A549 treated with RU486 at 1 μM for 4 hours (cell line): ENCODE measurements at places on chromosomes 13 and 19. TPM values are rescaled to one million over a fixed set of nuclear protein-coding genes. Genes with fewer than 3 reads are reported as not detected.

Gene GGACT
- total RNA-seq = 4.1 to 5.7 TPM (median 4.2 TPM) in 5 replicates

Gene DCUN1D2
- 8.4 to 11.2 TPM (median 8.6 TPM) in 5 replicates for total RNA-seq

Gene SELENOV
- not detected in 5 replicates for total RNA-seq

Gene IGFL4
- total RNA-seq = 0.38 to 0.78 TPM (median 0.51 TPM) in 5 replicates

Gene RDH8
- total RNA-seq = 0.26 to 0.75 TPM (median 0.53 TPM) in 5 replicates

Gene TBXA2R
- total RNA-seq = 0.36 to 0.93 TPM (median 0.72 TPM) in 5 replicates

Gene KLK3
- not detected in 5 replicates for total RNA-seq

Gene LAIR1
- not detected in 5 replicates for total RNA-seq

Gene ABHD8
- total RNA-seq = 2.6 to 4.5 TPM (median 4.2 TPM) in 5 replicates

Gene ETFB
- total RNA-seq = 222 to 251 TPM (median 225 TPM) in 5 replicates

Gene KIR3DL2
- not detected in 5 replicates for total RNA-seq

Gene DAND5
- not detected in 5 replicates for total RNA-seq

Gene PSG2
- not detected in 5 replicates for total RNA-seq

Gene PSG6
- 0.18 to 0.26 TPM in 2 of 5 replicates, not detected in the others for total RNA-seq

Gene ZNF536
- total RNA-seq = 0.03 TPM in 1 of 5 replicates, not detected in the others

Gene FAM216B
- total RNA-seq = not detected in 5 replicates

Gene CATSPERD
- not detected in 5 replicates for total RNA-seq

Gene VSTM1
- 0.24 to 1.1 TPM (median 0.49 TPM) in 5 replicates for total RNA-seq

Gene THSD8
- total RNA-seq = 0.70 to 17.2 TPM (median 12.5 TPM) in 4 of 5 replicates, not detected in the other

Gene ZNF224
- total RNA-seq = 8.8 to 11.4 TPM (median 11.3 TPM) in 5 replicates

Gene SMIM17
- not detected in 5 replicates for total RNA-seq

Gene EMC10
- 102 to 160 TPM (median 147 TPM) in 5 replicates for total RNA-seq

Gene KIR2DL1
- total RNA-seq = not detected in 5 replicates

Gene ZNF416
- total RNA-seq = 4.2 to 4.9 TPM (median 4.5 TPM) in 5 replicates

Gene KLF1
- total RNA-seq = not detected in 5 replicates

Gene TMEM38A
- total RNA-seq = 0.87 to 1.8 TPM (median 1.5 TPM) in 5 replicates

Gene SIGLEC14
- total RNA-seq = 0.06 to 0.09 TPM in 2 of 5 replicates, not detected in the others

Gene CCDC9
- 23.5 to 25.4 TPM (median 24.0 TPM) in 5 replicates for total RNA-seq

Gene GJB2
- 0.53 to 1.1 TPM (median 0.69 TPM) in 5 replicates for total RNA-seq

Gene CGB1
- not detected in 5 replicates for total RNA-seq

Gene ZNF610
- 0.06 TPM in 1 of 5 replicates, not detected in the others for total RNA-seq

Gene FBXO17
- 63.6 to 91.5 TPM (median 81.3 TPM) in 5 replicates for total RNA-seq

Gene RASAL3
- total RNA-seq = not detected in 5 replicates

Gene SOX21
- total RNA-seq = 0.61 to 1.3 TPM (median 1.3 TPM) in 5 replicates

Gene ZNF112
- 1.1 to 3.1 TPM (median 2.0 TPM) in 5 replicates for total RNA-seq

Gene ZNF440
- total RNA-seq = 0.03 to 0.09 TPM (median 0.06 TPM) in 3 of 5 replicates, not detected in the others

Gene CEACAM16
- 0.14 to 0.30 TPM (median 0.15 TPM) in 3 of 5 replicates, not detected in the others for total RNA-seq
